ENCODE measurements at places on chromosomes 2 and 18.
A peak's percentile ranks its signal among the peaks of the same experiment; 100 is the strongest.

DNA sequence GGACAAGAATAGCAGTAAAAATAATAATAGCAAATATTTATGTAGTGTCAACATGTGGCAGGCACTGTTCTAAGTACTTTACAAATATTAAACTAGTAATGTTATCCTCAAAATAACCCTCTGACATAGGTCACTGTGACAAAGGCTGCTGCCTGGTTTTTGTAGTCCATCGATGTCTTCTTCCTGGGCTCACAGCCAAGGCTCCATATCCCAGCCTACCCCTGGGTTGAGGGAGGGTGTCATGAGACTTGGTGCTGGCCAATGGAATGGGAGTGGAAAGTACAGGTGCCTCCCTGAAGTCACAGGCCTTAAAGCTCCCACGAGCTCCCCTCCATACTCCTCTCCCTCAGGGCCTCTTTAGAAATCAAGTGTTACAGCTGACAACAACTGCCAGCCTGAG lies 159.3 kb downstream of the CYRIA start:
- DNase-seq, result no peak

DNA sequence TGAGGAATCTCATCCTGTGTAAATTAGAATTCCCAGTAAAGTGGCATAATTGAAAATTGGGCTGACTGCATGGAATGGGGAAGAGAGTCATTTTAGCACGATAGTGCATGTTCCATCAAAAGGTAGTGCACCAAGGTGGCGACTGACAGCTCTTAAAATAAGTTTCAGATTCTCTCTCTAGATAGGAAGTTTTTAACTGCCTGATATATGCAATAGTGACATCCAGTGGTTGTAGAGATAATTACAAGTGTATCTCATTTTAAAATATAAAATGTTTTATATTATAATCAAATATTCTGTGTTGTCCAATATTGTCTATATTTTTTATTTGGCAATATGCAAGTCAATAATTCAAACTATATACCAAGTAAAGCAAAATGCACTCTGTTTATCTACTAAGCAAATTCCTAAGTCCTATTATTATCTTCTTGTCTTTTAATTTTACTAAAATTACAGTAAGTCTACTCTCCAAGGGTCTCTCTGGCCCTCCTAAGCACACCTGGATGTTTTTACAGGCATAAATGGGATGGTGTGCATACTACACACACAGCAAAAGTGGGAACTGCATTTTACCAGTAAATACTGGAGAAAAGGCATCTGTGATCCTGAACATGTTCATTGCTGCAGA lies 397.7 kb upstream of the HNRNPA3 start:
- peak; percentile 22 for DNase-seq

- no peak for DNase-seq
Measured at GRCh38 chr18:58041633-58042032, 2.4 kb upstream of the NEDD4L start.

GRCh38 chr2:207458582-207458981 lies 71.2 kb upstream of the CREB1 start:
- no peak for DNase-seq

GRCh38 chr2:98530114-98530513 lies 78.2 kb downstream of the COA5 start:
- no peak for DNase-seq

- DNase-seq, result no peak
Measured at GRCh38 chr2:80001701-80002101, 302.9 kb downstream of the LRRTM1 start.

DNA sequence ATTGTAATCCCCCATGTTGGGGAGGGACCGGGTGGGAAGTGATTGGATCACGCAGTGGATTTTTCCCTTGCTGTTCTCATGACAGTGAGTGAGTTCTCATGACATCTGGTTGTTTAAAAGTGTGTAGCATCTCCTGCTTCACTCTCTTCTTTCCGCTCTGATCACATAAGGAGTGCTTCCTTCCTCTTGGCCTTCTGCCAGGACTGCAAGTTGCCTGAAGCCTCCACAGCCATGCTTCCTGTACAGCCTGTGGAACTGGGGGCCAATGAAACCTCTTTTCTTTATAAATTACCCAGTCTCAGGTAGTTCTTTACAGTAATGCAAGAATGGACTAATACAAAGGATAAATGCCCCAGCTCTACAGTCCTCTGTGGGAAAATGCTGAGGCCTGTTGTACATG lies 437.5 kb upstream of the NXPH2 start:
- no peak for DNase-seq
